Karpas-422 (cell line): ENCODE measurements at places on chromosomes 16 and 17. TPM values are rescaled to one million over a fixed set of nuclear protein-coding genes. Genes with fewer than 3 reads are reported as not detected.

DNA sequence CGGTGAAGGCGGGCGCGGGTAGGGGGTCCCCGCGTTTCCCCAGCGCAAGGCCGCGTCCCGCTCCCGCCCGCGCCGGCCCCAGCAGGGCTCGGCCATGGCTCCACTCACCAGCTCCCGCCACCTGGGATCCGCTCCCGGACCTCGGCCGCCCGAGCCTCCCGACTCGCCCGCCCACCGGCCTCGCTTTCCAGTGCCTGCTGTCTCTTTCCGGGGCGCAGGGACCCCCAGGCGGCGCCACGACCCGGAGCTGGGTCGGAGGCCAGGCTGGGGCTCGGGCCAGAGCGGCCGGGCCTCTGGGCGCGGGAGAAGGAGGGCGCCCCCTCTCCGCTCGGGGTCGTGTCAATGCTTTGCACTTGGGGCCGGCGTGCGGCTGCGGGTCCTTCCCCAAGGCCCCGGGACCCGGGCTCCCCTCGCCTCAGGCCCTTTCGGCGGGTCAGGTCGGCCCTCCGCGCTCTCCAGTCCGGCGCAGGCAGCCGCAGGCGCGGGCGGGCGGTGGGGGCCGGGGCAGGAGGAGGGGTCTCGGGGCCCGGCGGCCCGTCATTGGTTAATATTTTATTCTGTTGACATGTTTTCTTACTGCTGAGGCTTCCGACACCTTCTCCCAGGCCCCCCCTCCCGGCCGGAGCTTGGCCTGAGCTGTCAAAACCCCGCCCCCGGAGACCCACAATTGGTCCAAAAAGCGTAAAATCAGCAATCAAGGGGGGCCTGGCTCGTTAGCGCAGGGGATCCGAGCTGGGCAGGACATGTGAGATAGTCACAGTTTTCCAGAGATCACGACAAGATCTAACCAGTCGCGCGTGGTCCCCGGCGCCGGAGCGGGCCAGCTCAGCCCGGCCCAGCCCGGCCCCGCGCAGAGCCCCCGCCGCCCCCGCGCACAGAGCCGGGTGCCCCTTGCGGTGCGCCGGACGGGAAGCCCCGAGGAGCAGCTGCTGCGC lies at the start of gene TBX2:
TSS of gene TBX2 (plus strand) at position 713 of the 935 bp plus-strand sequence. CDS start 334 bp downstream, outside the sequence.
- H3K4me3 ChIP-seq = no peak within 1 kb of the TSS
- H3K36me3 ChIP-seq = no peaks in the 10 kb centered on the region
- DNase-seq = no peak
- no peaks in the 10 kb centered on the region for H3K4me1 ChIP-seq
- no peak within 1 kb of the TSS for H3K27ac ChIP-seq

GRCh38 chr17:65193716-65194293 lies 56.6 kb downstream of the RGS9 start:
- H3K36me3 ChIP-seq = no peaks in the 10 kb centered on the region
- H3K27ac ChIP-seq = no peak overlapping the region
- peaks cover 2% of the 10 kb centered on the region for H3K4me1 ChIP-seq
- H3K27me3 ChIP-seq = no peaks in the 10 kb centered on the region
- H3K4me3 ChIP-seq = no peak overlapping the region

GRCh38 chr16:77406680-77407079 lies 28.2 kb downstream of the ADAMTS18 start:
- no peaks in the 10 kb centered on the region for H3K27me3 ChIP-seq
- no peaks in the 10 kb centered on the region for H3K36me3 ChIP-seq
- no peak overlapping the region for H3K27ac ChIP-seq
- DNase-seq = no peak
- no peak overlapping the region for H3K4me3 ChIP-seq

- no peak overlapping the region for H3K4me3 ChIP-seq
- no peak overlapping the region for H3K27ac ChIP-seq
- H3K27me3 ChIP-seq = no peaks in the 10 kb centered on the region
- DNase-seq = peak; percentile 81
- peaks cover 40% of the 10 kb centered on the region; the same call in 1 of the 2 replicates for H3K36me3 ChIP-seq
- peaks cover 3% of the 10 kb centered on the region; the same call in 1 of the 2 replicates for H3K4me1 ChIP-seq
Observed at GRCh38 chr17:57114085-57114673, 29.1 kb downstream of the AKAP1 start.

DNA sequence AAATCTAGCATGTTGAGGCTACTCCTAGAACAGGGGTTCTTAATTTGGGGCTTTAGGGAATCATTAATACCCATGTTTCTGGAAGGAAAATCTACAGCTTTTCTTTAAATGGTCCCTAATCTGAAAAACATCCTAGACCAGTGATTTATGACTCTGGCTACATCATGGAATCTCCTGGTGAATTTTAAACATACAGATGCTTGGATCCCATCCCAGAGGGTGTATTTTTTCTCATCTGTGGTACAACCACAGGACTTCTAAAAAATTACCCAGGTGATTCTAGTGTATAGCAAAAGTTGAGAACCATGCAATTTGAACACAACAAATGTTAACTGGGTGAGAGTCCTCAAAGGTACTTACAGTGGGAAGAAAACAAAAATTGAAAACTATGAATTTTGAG lies 41.5 kb downstream of the KANSL1 start:
- no peaks in the 10 kb centered on the region for H3K27me3 ChIP-seq
- H3K4me3 ChIP-seq = no peak overlapping the region
- no peaks in the 10 kb centered on the region for H3K36me3 ChIP-seq

DNA sequence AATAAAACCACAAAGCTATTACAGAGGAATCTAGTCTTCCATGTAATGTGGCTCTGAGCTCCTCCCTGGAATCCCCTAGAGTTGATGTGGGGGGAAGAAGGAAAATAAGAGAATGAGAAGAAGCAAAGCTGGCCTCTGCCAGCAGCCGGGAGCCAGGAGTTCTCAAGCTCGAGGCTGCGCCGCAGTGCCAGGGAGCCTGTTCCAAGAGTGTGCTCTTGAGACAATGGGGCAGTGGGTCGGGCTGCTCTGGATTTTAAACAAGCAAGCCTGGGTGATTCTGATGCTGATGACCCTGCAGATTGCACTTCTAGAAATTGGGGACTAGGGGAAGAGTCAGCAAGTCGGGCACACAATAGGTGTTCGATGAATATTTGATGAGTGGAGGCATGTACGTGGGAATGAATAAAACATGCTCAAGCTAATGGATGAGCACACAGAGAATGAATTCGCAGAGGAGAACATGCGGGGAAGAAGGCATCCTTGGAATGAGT lies 119.9 kb downstream of the CMIP start:
- no peak overlapping the region for H3K27ac ChIP-seq
- H3K27me3 ChIP-seq = no peaks in the 10 kb centered on the region
- no peak overlapping the region for H3K4me3 ChIP-seq
- H3K36me3 ChIP-seq = no peaks in the 10 kb centered on the region

CACNG4 gene
- total RNA-seq = not detected in 2 replicates

DNA sequence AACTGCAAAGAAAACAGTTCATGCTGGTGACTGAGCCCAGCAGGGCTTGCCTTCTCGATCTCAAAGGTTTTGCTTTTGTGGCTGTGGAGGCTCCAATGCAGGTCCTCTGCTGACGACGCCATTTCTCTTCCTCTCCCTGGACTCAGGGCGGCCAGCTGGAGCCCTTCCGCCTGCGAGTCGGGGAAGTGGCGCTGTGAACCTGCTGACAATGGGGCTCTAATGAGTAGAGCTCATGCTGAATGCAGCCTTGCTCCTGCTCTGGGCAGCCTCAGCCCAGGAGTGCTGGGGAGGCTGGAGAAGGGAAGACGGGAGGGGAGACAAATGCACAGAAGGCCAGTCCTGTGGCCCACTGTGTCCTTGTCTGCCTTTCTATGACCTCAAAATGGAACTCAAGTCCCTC lies 43.8 kb downstream of the VAC14 start:
- no peak overlapping the region for H3K4me3 ChIP-seq
- DNase-seq = no peak
- no peaks in the 10 kb centered on the region for H3K4me1 ChIP-seq
- no peaks in the 10 kb centered on the region for H3K36me3 ChIP-seq
- H3K27me3 ChIP-seq = no peaks in the 10 kb centered on the region

- no peaks in the 10 kb centered on the region for H3K36me3 ChIP-seq
- no peaks in the 10 kb centered on the region for H3K4me1 ChIP-seq
- no peak overlapping the region for H3K27ac ChIP-seq
- no peak for DNase-seq
- H3K4me3 ChIP-seq = no peak overlapping the region
Observed at GRCh38 chr16:19168371-19169081, 486 bp downstream of the SYT17 start.

DNA sequence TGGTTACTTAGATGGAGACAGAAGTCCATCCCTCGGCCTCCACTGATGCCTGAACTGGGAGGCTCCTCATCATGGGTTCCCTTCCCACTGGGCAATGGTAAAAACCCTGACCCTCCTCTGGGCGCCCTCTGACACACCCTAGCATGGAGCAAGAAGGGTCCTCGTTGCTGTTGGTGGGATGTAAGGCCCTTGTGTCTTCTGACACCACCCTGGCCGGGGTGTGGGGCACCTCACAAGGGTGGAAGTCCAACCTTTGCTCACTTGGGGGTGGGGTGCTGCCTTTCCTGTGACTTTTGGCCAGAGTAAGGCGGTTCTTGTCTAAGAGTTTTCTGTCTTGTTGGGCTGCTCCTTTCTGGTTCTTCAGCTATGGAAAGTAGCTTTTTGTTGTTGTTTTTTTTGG lies 28.7 kb downstream of the MPRIP start:
- H3K27ac ChIP-seq = no peak overlapping the region
- DNase-seq = no peak
- H3K36me3 ChIP-seq = no peaks in the 10 kb centered on the region
- peaks cover 9% of the 10 kb centered on the region for H3K4me1 ChIP-seq
- H3K4me3 ChIP-seq = no peak overlapping the region

ST6GALNAC1 gene
- total RNA-seq = not detected in 2 replicates

ALDH3A1 gene
- not detected in 2 replicates for total RNA-seq

GRCh38 chr16:30108059-30108850 lies 5.1 kb downstream of the GDPD3 start:
- no peak overlapping the region for H3K27ac ChIP-seq
- no peak for DNase-seq
- H3K27me3 ChIP-seq = no peaks in the 10 kb centered on the region
- no peaks in the 10 kb centered on the region for H3K36me3 ChIP-seq
